ENCODE measurements at places on chromosomes 1 and 21.
A peak's percentile ranks its signal among the peaks of the same experiment; 100 is the strongest.

GRCh38 chr1:184743062-184743756, 11.4 kb downstream of the EDEM3 start:
- no peak for DNase-seq

GRCh38 chr1:244254467-244254866, 197.2 kb downstream of the ADSS2 start:
- peak; percentile 65 for DNase-seq

DNA sequence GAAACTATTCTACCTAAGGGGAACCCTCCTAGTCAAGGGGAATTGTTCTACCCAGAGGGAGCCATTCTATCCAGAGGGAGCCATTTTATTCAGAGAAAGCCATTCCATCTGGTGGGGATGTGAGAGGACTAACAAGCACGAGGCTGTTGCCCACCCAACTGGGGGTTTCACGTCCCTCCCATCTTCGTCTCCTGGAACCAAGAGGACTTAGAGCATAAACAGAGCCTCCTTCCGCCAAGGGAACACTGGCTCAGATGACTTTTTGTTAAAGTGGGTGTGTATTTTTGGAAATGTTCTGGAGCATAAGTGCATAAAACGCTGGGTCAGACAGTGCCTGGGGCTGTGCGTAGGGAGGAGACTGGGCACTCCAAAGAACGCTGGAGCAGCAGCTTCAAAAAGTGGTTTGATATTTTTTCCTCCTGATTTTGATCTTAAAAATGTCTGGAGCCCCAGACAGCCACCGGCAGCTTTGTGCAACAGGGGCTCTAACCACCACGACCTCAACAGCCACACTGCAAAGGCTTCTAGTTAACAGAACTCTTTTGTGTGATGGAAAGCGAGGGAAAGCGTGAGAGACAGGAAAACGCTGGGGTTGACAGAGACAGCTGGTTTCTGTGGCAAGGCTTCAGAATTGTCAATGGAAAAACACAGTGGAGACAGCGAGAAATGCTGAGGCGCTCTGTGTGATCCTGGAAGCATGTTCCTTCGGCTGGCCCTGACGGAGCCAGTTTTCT, 363.6 kb upstream of the CAMK1G start:
- DNase-seq, result peak; percentile 65

DNA sequence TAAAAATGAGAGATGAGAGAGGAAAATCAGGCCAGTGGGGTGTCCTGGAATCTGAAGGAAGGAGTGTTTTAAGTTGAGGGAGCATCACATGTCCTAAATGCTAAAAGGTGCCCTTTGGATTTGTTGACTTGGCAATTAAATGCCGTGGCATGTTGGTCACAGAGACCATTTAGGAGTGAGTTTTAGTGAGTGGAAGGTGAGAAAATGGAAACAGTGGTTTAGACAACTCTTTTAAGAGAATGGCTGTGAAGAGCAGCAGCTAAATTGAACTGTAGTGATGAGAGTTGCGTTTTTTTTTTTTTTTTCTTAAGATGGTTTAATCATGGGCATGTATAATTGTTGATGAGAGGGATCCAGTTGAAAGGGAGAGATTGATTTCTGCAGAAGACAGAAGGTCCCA, 95.0 kb downstream of the S1PR1 start:
- DNase-seq, result no peak

DNA sequence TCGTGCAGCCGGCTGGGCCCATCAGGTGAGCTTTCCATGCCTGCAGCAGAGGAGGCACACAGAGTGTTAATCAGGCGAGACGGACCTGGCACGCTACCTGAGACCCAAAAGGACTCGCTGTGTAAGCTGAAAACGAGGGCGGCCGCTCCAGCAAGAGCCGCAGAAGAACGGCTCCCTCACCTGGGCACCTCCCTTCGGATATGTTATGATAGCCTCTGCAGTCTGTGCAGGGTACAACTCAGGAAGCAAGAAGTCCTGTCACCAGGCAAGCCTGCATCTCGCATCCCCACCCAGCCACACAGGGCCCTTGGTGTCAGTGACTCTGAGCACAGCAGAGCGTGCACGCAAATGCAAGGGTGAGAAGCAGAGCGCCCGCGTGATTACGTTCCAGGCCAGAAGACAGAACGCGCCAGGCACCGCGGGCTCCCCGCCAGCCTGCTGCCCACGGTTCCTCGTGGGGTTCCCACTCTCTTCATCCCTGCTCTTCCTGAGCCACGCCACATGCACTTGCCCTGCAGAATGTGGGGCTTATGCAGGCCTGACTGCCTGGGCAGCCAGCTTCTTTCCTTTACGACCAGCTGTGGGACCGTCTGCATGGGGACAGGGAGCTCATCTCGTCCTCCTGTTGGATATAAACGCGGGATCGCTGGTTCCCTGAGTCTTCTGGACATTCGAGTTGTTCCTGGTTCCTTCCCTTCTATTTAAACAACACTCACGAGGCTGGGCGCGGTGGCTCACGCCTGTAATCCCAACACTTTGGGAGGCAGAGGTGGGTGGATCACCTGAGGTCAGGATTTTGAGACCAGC, 20.2 kb upstream of the LRRC47 start:
- DNase-seq, result no peak

- no peak for DNase-seq
These were observed 665.5 kb downstream of the PTPRU start for GRCh38 chr1:29901624-29902325.

- DNase-seq, result peak; percentile 62
These were observed 3.4 kb upstream of the GRIK3 start for GRCh38 chr1:37037690-37038089.

GRCh38 chr21:39637197-39637970, 24.6 kb downstream of the B3GALT5 start:
- no peak for DNase-seq

DNA sequence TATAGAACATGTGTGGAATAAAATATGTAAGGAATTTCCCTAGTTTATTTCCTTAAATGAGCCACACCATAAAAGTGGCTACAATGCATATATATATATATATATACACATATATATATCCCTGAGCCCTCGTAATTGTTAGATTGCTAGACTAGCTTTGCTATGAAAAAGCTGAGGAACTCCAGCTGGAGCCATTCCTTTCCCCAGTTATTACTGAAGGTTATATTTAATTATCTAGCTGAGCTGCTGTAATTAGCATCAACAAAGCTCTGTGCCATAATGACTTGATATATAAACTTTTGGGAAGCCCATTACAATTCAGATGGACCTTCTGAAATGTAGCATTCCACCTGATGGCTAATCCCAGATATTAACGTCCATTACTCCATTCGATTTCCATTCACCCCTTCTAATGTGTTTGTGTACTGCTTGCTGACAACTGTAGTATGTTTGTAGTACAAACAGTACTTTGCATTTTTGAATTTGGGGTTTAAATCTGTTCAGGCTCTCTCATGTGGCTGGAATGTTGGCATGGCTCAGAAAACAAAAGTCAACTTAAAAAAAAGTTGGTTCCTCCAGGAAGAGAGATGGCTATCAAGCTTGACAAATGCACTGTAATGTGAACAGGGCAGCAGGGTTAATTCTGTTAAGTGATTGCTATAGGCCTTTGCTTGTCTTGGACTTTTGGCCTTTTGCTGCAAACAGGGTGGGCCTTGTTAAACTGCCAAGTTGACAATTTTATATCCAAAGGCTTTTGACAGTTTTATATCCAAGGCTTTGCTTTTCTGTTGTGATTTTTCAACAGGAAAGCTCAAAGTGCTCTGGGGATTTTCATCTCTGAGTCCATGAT, 170.0 kb downstream of the LTN1 start:
- no peak for DNase-seq

DNA sequence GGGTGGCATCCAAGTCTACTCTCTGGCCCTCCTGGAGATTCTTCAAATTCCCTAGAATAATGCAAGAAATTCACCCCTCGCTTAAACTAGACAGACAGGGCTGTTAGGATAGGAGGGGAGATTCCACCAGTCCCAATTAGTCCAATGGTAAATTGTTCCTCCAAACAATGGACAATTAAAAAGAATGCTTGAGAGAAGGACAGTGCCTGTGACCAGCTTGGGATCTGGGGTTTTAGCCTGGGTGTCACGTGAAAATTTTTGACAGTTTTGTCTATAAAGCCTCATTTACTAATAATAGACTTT, 177.7 kb upstream of the RAB4A start:
- DNase-seq, result peak; percentile 61

DNA sequence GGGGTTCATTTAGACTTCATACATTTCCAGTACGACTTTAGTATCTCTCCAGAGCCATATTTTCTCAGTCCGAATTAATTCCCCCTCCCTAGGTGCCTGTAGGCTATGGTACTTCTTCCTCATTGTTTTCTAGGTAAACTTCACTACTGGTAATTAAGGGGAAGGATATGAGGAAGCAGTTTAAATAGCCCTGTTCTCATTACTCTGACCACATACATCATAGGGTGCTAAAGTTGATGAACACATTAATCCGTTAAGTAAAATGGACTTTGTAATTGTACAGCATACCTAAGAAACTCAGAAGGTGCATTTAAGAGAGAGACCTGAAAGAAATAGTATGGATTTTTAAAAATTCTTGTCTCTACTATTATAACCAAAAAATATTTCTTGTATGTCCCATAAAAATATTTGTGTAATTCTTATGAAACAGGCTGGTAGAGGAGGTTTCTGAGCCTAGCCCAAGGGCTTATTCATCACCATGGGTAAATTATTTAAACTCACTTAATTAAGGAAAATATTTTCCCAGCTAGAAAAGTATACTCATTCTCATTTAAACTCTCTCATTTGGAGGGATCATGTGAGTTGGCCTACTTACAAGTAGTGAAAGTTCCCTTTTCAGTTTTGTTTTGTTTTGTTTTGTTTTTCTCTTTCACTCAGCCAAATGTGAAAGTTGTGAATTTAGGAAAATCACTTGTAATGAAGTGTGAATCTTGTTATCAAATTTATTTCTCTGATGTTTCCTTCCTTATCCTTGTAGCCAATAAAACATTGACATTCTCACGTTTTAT, 2.0 kb downstream of the PRMT6 start:
- peak; percentile 17 for DNase-seq

- DNase-seq, result no peak
These were observed 24.6 kb downstream of the NTPCR start for GRCh38 chr1:232974971-232975370.

GRCh38 chr1:23169727-23170335, 1.2 kb upstream of the LUZP1 start:
- peak; percentile 65 for DNase-seq

DNA sequence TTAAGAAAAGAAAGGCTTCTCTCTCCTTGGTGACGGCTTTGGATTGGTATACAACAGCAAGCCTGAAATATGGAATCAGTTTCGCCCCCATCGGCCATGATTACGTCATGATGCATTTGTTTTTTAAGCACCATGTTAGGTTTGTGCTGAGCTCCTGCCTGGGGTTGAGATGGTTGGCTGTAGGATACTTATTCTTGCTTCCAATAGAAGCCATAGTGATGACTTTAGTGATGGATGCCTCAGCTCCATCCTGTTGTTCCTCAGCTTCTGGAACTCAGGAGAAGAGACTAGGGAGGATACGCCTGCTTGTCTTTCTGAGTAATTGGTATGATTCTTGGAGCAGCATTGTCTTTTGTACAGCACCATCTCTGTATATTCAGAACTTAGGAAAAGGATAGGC, 14.7 kb downstream of the XCL1 start:
- no peak for DNase-seq

GRCh38 chr1:236489710-236490377, 33.9 kb upstream of the LGALS8 start:
- DNase-seq, result peak; percentile 63

DNA sequence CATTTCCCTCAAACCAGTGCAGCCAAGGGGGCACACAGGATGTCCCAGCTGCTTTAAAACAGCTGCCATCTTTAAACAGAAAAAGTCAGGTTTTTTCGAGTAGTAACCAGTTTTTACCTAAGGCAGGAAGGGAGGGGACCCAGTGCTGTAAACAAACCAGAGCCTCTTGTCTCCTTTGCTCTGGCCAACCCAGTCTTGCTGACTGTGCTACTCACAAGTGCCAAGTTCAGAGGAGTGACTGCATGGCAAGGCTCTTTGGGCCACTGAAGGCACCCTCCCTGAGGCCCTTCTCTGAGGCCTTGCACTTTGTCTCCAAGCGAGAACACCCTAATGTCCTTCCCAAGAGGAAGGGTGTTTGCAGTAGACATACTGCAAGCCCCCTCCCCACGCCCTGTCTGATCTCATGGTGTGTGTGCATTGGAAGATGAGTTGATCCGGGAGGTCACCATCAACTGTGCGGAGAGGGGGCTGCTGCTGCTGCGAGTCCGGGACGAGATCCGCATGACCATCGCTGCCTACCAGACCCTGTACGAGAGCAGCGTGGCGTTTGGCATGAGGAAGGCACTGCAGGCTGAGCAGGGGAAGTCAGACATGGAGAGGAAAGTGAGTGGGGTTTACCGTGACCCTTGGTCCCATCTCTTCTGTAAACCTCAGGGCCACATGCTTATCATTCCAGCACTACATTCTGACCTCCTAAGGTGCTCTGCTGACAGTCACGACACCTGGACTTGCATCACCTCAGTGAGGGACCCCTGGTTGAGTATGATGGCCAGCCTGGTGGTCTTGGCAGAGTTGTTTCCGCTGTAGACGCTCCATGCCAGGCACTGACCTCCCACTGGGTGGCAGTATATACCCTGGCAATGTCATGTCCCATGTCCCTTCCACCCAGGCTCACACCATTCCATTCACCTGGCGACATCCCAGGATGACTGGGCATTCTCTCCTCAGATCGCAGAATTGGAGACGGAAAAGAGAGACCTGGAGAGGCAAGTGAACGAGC, 4.7 kb downstream of the DNALI1 start:
- DNase-seq, result no peak

GRCh38 chr1:190599670-190600069, 122.0 kb upstream of the BRINP3 start:
- DNase-seq, result no peak

DNA sequence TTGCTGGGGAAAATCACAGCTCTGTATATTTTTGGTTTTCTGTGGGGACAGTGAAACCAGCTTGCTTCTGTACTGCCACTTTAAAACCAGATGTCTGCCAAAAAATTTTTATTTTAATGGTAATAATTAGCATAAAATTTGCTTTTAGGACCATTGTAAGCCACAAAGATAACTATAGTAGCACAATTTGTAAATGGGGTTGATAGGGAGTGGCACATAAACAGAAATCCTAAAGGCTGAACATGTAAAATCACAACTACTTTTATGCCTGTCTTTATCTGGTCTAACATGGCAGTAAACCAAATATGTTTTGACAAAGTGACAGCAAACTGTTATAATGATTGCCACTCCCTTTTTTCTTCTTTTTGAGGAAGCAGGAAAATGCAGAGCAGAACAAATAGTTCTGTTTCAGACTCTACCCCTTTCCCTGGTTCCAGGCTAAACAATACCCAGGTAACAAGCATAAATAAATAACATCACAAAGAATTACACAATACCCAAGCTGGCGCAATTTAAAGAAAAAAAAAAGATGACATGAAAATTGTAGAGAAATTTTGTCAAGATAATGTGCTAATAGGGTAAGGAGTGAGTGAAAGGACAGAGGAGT, 24.0 kb upstream of the CCDC181 start:
- DNase-seq, result no peak

- DNase-seq, result no peak
These were observed 71.5 kb downstream of the MACF1 start for GRCh38 chr1:39275836-39276507.

GRCh38 chr1:154352245-154352580, 26.9 kb downstream of the ATP8B2 start:
- no peak for DNase-seq

GRCh38 chr1:233479110-233479890, 134.6 kb upstream of the KCNK1 start:
- DNase-seq, result no peak

All from pons (tissue), 1 donor.